GM12878 (cell line): ENCODE measurements at places on chromosomes 4 and X. TPM values are rescaled to one million over a fixed set of nuclear protein-coding genes. Genes with fewer than 3 reads are reported as not detected.

DNA sequence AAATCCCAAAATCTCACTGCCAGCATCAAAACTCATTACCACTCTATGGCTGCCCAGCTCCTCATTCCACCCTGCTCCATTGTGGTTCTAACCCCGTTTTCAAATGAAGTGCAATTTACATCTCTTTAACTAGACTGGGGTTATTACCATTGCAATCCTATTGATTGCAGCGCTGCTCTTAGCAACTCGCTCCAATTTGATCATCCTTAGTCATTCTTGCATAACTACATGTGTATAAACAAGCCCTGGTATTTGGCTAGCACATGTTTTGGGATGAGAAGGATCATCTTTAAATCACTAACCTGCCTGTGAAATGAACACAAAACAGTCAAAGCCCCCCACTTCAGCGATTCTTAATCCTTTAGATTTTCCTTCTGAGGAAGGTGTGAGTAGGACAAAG lies 340.1 kb upstream of the PPARGC1A start:
- no peak for DNase-seq

- DNase-seq: peak; percentile 53
These were observed at the start of gene ACOT9 for GRCh38 chrX:23742697-23743622. ACOT9 (minus strand) TSS chrX:23743276; CDS start chrX:23743144, 132 bp downstream.

DNA sequence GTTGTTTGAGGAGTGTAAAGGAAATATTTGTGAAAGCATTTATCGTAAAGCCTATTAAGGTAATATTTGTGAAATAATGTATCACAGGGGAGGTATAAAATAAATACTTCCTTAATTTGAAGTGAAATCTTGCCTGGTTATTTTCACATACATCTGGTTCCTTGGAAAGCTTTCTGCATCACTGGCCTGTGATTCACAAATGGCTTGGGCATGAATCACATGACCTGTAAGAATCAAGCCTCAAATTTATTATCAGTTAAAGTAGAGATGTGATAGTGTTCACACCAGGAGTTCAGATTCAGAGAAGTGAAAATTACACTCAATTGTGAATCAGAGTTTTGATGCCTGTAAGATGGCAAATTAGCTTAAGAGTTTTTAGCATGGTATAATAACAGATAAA lies 1911.4 kb downstream of the STIM2 start:
- no peak for DNase-seq

DNA sequence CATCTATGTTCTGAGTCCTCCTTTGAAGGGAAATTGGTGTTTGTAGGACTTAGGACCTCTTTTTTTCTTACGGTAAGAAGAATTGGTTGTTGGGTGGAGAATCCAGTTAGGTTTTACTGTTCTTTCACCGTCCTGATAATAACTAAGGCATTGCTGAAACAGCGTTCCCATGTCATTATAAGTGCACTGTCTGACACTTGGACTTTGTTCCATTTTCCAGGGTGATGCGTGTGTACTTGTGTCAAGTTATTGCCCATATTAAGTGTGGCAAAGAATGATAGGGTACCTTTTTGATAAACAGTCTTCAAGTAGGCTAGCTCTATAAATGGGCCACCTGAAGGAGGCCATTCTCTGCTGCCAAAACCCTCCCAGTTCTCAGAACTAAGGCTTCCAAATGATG lies 119.7 kb downstream of the AASDH start:
- DNase-seq: no peak

DNA sequence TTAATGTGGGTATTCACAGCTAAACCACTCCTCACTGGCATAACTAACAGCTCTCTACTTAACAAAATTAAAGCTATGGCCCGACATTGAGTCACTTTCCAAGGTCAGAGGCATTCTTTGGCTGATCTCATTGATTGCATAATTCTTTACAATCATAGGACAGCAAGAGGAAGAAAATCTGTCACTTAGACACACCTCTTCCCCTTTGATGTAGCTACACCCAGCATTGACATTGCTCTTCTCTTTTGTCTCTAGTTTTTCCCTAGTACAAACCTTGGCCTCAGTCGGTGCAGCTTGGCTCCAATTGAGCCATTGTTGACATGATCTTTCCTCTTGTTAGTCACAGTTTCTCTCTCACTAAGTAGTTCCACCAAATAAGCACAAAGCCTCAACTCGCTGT lies 313.3 kb upstream of the ACTRT1 start:
- no peak for DNase-seq

DNA sequence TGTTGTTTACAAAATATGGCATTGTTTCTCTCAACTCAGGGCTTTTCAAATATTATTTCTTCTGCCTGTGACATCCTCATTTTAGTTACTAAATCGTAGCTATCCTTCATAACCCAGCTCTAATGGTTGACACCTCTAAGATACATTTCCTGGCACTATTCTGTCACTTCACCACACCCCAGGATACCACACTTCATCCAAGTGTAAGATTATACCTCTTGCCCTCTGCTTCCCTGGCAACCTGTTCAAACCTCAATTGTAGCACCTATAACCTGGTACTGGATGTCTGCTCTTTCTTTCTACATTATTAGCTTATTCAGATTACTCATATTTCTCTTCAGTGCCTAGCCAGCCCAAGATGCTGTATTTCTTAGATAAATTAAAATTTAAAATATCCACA lies 175.7 kb upstream of the SPIN4 start:
- DNase-seq: no peak

GRCh38 chrX:102546828-102547493 lies 30.4 kb upstream of the TMSB15A start:
- DNase-seq: no peak

- DNase-seq: no peak
These were observed 6.4 kb downstream of the RPL9 start for GRCh38 chr4:39452153-39452859.

GRCh38 chrX:44904542-44905115 lies 31.6 kb downstream of the KDM6A start:
- no peak for DNase-seq

DNA sequence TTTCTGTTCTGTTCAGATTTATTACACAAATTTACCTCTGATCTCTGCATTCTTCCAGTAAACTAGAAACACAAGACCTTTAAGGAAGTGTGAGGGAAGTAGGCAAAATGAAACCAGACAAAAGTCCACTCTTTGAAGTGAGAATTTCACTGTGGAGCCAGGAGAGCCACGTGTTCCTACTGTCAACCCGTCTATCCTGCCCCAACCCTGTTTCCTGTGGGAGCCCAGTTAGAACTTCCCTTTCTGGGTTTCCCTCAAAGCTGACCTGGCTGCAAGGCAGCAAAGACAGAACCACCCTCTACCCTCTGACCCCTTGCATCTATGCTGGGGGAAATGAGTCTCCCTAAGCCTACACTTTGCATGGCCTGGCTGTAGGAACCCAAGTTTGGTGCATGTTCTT lies 40.0 kb downstream of the TMEM144 start:
- DNase-seq: no peak

The FAM53A gene
- 0.77 and 0.87 TPM in 2 replicates for total RNA-seq

The CT55 gene
- not detected in 2 replicates for total RNA-seq

The PDGFRA gene
- total RNA-seq: 0.28 and 0.40 TPM in 2 replicates

The HMX1 gene
- not detected in 2 replicates for total RNA-seq
